ENCODE measurements at places on chromosomes 12 and 14.

- no peak for DNase-seq
These were observed 88.4 kb downstream of the POLR3B start for GRCh38 chr12:106445959-106446358.

DNA sequence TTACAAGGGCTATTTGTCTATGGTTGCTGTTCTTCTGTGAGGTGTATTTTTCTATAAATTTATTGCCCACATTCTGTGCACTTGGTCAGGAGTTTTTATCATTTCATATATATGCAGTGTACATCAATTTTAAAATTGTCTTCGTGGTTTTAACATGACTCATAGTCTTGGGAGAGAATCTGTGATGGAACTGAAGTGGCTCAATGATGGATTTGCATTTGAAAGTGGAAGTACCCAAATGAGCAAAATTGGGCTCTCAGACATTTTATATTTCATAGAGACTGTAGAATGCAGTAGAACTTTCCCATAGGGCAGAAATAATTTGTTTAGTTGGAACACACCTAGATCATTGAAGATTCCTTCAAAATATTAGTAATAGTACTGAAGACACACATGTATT is 1.9 kb upstream of the SCFD1 start:
- peak; percentile 39 for DNase-seq

- no peak for DNase-seq
These were observed 107.1 kb upstream of the SLCO1C1 start for GRCh38 chr12:20588042-20588441.

DNA sequence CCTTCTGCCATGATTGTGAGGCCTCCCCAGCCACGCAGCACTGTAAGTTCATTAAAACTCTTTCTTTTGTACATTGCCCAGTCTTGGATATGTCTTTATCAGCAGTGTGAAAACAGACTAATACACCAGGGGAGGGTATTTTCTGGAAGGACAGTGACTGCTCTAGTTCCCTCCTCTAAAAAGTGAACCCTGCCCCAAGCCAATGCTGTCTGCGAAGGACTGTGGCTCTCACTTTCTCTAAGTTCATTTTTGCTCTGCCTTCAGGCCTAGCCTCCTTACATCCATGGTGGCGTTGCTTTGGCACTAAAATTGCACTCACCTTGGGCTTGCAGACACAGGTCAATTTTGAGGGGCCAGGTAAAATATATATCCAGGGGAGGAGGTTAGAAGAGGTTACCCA is 323.0 kb downstream of the VRK1 start:
- no peak for DNase-seq

DNA sequence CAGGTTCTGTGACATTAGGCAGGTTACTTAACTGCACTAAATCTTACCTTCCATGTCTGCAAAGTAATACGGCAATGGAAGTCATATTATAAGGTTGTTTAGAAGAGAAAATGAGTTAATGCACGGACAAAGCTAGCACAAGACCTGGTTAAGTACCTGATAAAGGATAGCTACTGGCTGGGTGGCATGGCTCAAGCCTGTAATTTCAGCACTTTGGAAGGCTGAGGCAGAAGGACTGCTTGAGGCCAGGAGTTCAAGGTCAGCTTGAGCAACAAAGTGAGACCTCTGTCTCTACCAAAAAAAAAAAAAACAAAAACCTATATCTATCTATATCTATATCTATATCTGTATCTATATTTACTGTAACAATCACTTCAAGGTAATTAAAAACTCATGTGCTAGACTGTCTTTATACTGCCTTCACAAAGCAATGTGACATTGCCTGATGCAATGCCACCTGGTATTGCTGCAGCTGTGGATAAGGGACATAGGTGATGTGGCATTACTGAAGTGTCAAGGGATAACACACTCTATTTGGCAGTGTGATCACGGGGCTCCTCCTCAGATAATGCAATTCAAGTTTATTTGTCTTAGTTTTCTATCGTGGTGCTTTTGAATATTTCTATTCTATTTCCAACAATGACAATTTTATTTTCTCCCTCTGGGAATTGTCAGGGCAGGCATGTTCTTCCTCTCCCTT is 107.1 kb downstream of the PAX9 start:
- DNase-seq: no peak
